Stimulated activated CD4-positive, alpha-beta T cell treated with anti-CD3 and anti-CD28 coated beads, Interleukin-15, amount 100 ng/mL, for 1 hour (primary cell): ENCODE measurements at places on chromosomes 6 and 20.

GRCh38 chr6:21591446-21591845, 2.1 kb upstream of the SOX4 start:
- DNase-seq = no peak

- no peak for DNase-seq
Measured at GRCh38 chr6:36641543-36641942, 37.0 kb upstream of the CDKN1A start.

- DNase-seq = no peak
Measured at GRCh38 chr6:168046696-168047095, 32.3 kb downstream of the FRMD1 start.

- DNase-seq = no peak
Measured at GRCh38 chr20:33301192-33301930, 18.3 kb downstream of the BPIFB1 start.

DNA sequence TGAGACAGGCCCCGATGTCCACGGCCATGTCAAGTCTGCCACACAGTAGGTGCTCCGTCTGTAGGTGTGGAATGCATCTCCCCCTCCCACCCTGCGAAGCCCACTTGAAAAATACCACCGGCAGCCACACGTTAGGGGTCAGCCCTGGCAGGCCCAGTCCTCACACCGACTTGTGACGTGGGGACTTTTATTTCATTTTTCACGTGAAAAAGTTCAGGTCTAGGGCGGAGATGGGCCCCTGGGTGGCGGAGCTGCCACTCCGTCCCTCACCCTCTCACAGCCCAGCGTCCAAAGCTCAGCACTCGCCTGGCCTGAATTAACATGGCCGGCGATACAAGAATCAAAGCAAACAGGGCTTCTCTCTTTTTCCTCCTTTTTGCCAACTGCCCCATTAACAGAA, 3.8 kb upstream of the TUBB1 start:
- DNase-seq = no peak
